Lower lobe of right lung (tissue), 2 donors: ENCODE measurements at places on chromosomes 5 and 9. TPM values are rescaled to one million over a fixed set of nuclear protein-coding genes. Genes with fewer than 3 reads are reported as not detected.
A peak's percentile ranks its signal among the peaks of the same experiment; 100 is the strongest.

TRAF1 gene
- total RNA-seq = 5.8 TPM

DNA sequence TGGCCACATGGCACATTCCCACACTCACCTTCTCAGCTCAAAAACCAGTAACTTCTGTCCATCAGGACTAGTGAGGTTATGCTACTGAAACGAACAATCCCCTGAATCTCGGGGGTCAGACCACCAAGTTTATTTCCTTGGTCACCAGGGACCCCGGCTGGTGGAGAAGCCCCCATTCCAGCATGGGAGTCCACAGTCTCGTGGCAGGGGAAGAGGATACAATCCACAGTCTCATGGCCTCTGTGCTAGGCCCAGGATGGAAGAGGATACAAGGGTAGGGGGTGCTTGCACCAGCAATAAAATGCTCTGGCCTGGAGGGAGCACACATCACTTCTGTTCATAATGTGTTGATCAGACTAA is 7.4 kb upstream of the CARD19 start:
- DNase-seq = peak; percentile 9
- no peak overlapping the region for H3K27ac ChIP-seq
- peaks cover 15% of the 10 kb centered on the region for H3K4me1 ChIP-seq
- H3K4me3 ChIP-seq = no peak overlapping the region

GRCh38 chr9:134912126-134912840 is 5.4 kb downstream of the FCN1 start:
- no peaks in the 10 kb centered on the region for H3K4me1 ChIP-seq
- no peaks in the 10 kb centered on the region for H3K36me3 ChIP-seq
- peaks cover 15% of the 10 kb centered on the region for H3K27me3 ChIP-seq
- H3K27ac ChIP-seq = no peak overlapping the region

DNA sequence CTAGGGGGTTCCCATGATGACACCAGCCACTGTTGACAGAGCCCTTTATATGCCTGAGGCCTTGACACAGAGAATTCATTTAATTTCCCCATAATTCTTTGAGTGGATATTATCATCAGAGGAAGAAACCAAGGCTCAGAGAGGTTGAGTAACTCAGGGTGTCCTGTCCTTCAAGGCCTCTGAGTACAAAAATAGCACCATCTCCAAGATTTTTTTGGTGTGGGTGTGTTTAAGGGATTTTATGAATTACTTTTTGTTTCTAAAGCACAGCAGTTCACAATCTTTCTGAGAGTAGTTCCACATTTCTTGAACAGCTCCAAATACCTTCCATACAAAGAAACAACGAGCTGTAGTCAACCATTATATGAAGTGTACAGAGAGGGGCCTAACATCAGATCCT is 6.2 kb upstream of the GSN start:
- no peaks in the 10 kb centered on the region for H3K4me1 ChIP-seq
- H3K27me3 ChIP-seq = no peaks in the 10 kb centered on the region
- no peak overlapping the region for H3K27ac ChIP-seq
- no peak overlapping the region for H3K4me3 ChIP-seq
- no peaks in the 10 kb centered on the region for H3K36me3 ChIP-seq

DNA sequence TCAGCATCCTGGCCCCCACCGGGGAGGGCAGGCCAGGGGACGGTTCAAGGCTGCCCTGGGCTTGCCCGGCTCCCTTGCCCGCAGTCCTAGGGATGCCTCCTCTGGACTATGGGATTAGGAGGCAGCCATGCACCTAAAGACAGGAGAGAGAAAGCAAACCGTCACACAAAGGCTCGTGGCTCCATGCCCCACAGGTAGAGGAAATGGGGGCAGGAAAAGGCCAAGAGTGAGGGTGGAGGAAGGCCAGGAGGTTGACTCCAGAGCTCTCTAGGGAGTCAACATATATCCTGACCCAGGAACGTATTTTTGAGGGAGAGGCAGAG is 9.7 kb downstream of the MGAT1 start:
- H3K27me3 ChIP-seq = no peaks in the 10 kb centered on the region
- H3K4me3 ChIP-seq = no peak overlapping the region
- H3K36me3 ChIP-seq = peaks cover 78% of the 10 kb centered on the region
- no peak overlapping the region for H3K27ac ChIP-seq
